Renal cortex interstitium (tissue), 15 donors: ENCODE measurements at places on chromosomes 1 and 21.
A peak's percentile ranks its signal among the peaks of the same experiment; 100 is the strongest.

GRCh38 chr1:101820071-101820470, 176.7 kb downstream of the OLFM3 start:
- DNase-seq: peak; percentile 15

DNA sequence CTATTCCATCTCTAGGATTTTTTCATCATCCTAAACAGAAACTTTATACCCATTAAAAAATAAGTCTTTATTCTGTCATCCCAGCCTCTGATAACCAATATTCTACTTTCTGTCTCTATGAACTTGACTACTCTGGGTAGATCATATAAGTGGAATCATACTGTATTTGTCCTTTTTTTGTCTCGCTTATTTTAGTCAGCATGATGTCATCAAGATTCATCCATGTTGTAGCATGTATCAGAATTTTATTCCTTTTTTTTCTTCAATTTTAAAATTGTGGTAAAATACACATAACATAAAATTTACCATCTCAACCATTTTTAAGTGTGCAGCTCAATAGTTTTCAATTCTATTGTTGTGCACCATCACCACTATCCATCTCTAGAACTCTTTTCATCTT, 90.0 kb downstream of the SYT14 start:
- DNase-seq: no peak

GRCh38 chr1:242086706-242087105, 87.8 kb upstream of the MAP1LC3C start:
- peak; percentile 4 for DNase-seq

- DNase-seq: no peak
Measured at GRCh38 chr1:54277451-54278341, 77.7 kb downstream of the MRPL37 start.

DNA sequence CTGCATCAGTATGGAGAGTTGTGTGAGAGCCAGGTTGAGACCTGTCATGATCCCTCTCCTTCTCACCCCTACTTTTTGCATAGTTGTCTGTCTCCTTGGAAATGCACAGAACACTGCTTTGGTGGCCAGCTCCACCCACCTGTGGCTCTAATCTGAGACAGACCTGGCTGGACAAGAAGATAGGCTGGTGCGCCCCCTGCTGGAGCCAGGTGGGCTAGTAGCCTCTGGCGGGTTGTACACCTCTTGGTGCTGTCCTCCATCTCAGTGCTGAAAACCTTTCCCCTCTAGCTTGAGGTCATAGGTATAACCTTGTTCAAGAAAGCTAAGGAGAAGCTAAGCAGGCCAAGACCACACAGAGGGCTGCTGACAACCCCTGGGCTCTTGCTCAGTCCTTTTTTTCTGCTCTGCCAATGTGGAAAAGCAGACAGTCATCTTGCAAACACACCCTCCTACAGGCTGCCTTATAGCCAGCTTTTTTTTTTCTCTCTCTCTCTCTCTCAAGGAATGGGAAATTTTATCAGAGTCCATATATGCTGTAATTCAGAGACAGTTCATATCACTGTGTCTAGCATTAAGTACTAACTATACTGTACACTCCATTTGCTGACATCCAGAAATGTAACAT, 58.8 kb upstream of the SPATA6 start:
- peak; percentile 51 for DNase-seq

GRCh38 chr1:203322500-203323179, 17.3 kb downstream of the BTG2 start:
- DNase-seq: no peak

- no peak for DNase-seq
Measured at GRCh38 chr1:221965252-221965651, 223.4 kb upstream of the DUSP10 start.

DNA sequence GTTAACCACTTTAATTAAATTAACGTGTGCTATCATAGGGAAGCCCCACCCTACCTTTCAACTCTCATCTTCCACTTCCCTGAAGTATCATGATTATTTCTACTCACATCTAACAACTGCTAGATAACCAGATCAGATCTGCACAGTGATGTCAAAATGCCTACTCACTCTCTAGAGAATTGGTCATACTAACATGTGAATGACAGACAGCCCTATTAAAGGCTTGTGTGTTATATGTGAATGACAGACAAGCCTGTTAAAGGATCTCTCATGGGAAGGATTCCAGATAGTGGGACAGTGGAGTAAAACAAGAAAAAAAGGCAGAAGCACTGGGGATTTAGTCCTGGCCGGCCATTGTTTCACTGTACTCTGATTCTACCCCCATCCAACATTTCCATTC, 12.6 kb downstream of the VTCN1 start:
- DNase-seq: no peak

- DNase-seq: no peak
Measured at GRCh38 chr1:23496490-23497181, 12.7 kb upstream of the ASAP3 start.

- no peak for DNase-seq
Measured at GRCh38 chr1:203338335-203339036, 12.4 kb downstream of the FMOD start.

DNA sequence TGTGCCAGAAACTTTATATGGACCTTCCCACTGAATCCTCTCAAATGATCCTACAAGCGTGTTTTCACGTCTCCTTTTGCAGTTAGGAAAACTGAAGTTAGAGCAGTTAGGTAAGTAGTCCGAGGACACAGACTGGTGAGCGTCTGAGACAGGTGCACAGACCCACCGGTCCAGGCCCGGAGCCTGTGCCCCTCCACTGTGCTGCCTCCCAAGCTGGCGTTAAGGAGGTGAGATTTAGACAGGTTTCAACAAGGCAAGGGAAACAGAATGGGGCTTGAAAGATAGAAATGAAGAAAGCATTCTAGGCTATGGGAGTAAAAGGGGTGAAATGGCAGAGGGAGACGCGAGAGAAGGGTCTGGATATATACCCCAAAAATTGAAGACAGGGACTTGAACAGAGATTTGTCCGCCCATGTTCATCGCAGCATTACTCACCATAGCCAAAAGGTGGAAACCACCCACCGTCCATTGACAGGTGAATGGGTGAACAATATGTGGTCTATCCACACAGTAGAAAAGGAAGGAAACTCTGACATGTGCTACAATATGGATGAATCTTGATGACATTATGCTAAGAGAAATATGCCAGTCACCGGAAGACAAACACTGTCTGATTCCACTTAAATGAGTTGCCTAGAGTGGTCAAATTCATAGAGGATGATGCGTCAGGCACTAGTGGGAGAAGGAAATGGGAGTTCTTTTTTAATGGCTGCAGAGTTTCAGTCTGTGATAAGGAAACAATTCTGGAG, 15.7 kb upstream of the PKP1 start:
- DNase-seq: no peak

GRCh38 chr1:206608108-206608698, 4.1 kb downstream of the EIF2D start:
- no peak for DNase-seq

DNA sequence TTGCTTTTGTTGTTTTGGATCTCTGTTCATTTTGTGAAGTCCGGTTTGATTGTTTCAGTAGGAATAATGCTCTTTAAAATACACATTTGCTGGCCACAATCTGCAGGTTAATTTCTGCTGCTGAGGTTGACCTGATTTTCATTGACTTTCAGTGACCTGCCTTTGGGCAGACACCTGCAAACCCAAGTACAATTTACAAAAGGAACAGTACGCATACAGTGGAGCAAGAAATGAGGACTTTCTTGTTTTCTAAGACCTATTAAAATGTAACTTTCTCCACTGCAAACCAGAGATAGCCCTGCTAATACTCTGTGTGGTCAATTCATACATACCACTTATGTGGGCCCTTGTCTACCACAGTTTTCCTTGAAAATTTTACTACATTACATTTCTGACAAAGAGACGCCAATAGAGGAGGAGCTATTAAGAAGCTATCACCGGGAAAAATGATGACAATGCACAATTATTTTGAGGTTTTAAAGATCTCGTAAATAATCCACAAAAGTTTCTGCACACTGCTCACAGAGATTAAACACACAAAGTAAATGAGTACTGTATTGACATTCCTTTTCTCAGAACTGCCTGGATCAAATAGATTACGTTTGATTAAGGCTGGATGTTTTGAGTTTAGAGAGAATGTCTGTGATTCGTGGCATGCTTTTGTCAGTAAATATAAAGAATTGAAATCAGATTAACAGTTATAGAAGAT, 141.9 kb downstream of the SDCCAG8 start:
- no peak for DNase-seq

GRCh38 chr21:32383812-32384211, 9.0 kb downstream of the URB1 start:
- DNase-seq: no peak

DNA sequence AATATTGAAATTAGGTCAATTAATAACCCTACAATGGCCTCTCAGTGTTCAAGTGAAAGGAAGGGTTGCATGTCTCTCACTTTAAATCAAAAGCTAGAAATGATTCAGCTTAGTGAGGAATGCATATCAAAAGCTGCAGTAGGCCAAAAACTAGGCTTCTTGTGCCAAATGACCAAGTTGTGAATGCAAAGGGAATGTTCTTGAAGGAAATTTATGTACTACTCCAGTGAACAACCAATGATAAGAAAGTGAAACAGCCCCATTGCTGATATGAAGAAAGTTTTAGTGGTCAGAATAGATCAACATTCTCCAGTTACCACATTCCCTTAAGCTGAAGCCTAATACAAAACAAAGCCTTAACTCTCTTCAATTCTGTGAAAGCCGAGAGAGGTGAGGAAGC, 10.0 kb downstream of the MAEL start:
- DNase-seq: no peak

GRCh38 chr1:223016890-223017289, 126.2 kb downstream of the TLR5 start:
- DNase-seq: no peak

- DNase-seq: no peak
Measured at GRCh38 chr1:60402816-60403215, 329.2 kb upstream of the C1orf87 start.

DNA sequence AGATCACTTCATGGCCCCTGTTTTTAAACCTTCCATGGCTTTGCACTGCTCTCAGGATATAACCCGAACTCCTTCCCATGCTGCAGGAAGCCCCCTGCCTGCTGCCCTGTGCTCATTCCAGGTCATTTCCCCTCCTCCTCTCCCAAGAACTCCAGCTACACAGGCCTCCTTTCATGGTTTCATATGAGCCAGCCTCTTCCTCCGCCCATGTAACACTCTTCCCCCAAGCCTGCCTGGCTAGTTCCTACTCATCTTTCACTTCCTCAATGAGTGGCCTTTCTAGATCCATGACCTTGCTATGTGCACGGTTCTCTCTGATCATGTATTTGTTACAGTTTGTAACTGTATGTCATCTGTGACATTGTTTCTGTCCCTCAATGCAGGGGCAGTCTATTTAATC, 3.1 kb upstream of the NCF2 start:
- no peak for DNase-seq

- no peak for DNase-seq
Measured at GRCh38 chr1:66788231-66788939, 12.7 kb downstream of the INSL5 start.

DNA sequence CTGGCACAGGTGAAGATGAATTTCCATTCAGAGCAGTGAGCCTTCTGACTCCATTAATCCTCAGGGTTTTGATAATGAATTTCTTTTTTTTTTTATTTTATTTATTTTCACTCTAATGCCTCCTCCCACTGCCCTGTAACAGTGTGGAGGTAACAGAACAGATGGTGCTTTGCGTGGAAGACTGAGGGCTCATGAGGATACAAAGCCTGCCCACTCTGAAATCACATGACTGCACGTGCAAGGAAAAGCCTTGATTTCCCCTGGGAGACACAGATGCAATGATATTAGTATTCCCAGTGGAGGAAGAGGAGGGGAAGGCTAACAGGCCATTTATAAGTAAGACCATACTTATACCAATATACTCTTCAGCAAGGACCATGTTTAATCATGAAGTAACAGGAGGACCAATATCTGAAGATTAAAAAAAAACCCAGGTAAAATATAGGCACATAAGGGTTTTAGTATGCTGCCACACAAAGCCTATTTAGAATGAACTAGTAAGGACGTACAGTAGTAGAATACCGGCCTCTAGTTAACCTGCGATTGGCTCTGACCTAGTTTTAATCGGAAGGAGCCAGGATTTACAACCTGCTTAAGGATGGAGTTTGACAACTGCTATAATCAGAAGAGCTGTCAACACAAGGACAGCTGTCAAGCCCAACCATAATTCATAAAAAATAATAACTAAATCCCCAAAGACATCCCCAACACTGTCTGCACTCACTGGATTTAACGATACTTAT, 69.6 kb downstream of the LHX4 start:
- DNase-seq: no peak

GRCh38 chr1:25710583-25711347, 89.2 kb upstream of the SELENON start:
- no peak for DNase-seq

DNA sequence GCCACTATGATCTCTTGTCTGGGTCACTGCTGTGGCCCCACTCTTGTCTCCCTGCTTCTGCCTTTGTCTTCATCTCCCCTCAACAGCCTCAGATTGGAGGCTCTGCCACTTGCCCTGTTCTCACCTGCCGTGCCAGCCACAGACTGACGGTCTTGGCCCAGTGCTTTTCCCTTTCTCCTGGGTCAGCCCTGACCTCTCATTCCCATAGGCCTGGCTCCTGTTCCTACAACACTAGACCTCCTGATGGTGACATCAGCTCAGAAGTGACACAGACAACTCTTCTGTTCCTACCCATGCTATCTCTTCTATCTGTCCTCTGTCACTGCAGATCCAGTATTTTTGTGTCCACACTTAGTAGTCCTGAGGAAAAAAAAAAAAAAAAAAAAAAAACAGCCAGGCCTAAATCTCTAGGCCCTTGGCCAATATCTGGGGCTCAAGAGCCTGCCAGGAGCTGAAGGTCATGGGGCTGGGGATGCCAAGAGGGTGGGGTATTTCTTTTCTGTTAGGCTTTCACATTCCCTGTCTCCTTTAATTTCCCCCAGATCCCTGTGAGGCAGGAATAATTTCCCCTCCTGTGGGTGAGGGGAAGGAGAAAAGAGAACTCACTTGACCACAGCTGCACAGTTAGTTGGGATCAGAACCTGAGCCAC, 42.0 kb upstream of the FOXO6 start:
- DNase-seq: no peak

GRCh38 chr1:43868741-43869067, 64.9 kb upstream of the ARTN start:
- no peak for DNase-seq

DNA sequence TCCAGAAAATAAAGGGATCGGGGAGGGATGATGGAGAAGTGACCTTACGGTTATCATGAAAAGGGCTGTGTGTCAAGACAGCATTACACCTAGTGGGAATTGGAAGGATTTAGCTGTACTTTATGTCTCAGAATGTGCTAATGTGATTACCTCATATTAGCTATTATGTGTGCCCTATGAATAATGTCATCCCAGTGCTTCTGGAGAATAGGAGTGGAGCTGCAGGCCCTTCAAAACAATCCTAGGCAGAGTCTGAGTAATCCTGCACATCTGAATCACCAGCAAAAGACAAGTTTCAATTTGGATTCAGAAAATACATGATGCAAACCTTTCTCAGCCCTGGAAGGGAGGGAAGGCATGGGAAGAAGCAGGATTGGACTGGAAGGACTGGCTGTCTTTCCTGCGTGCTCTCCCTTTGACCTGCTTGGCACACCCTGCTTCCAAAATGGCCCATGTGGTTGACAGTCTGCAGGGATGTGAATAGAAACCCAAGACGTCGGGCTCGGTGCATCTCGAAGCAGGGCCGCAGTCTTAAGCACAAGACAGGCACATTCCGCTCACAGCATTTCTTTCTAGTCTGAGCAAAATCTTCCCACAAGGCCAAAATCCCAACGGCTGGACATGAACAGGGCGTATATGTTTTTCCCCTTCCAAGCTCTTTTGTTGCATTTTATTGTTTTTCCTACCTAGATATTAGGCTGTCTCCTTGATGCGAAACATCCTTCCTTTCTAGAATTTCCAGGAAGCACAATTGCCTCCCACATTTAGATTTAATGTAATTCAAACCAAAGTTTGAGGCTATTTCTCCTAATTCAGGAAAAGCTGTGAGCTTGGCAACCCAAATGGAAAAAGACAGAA, 54.3 kb upstream of the TARBP1 start:
- no peak for DNase-seq
